GM12864 (cell line): ENCODE measurements at places on chromosomes 1 and 21.
A peak's percentile ranks its signal among the peaks of the same experiment; 100 is the strongest.

DNA sequence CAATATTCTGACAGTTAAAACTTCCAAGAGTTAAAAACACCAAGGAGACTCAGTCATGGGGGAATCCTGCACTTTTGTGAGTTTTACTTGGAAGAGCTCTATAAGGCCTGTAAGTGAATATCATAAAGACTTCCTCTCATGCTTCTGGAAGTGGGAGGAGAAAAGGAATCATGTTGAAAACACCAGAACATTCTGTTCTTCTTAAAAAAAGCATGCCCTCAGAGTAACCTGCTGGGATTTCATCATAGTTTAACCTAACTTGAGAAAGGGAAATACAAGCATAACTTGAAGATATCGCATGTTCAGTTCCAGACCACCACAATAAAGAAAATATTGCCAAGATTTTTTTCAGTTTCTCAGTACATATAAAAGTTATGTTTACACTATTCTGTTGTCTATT lies 51.9 kb downstream of the COL11A1 start:
- no peak for DNase-seq

DNA sequence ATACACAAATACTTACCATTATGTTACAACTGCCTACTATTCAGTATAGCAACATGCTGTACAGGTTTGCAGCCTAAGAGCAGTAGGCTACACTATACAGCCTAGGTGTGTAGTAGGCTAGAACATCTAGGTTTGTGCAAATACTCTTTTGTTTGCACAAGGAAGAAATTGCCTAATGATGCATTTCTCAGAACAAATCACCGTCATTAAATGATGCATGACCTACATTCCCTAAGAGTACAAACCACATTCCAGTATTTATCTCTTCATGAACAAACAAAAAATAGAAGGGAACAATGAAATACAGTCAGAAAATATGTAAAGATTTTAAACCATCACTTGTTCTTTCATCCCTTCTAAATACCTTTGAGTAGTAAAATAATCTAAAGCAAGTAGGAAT lies 109.7 kb upstream of the HP1BP3 start:
- no peak for DNase-seq

DNA sequence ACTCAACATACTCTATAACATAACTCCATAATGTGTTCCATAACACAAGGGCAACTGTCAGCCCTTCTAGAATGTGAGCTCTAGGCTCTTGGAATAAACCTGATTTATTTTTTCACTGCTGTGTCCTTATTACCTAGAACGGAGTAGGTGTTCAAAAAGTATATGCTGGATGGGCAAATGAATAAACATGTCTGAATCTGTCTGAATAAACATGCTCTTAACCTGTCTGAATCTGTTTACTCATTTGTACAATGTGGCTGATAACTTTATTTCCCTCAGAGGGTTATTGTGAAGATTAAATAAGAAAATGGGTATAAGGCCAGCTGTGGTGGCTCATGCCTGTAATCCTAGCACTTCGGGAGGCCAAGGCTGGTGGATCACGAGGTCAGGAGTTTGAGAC lies 42.3 kb downstream of the AZIN2 start:
- DNase-seq, result no peak

DNA sequence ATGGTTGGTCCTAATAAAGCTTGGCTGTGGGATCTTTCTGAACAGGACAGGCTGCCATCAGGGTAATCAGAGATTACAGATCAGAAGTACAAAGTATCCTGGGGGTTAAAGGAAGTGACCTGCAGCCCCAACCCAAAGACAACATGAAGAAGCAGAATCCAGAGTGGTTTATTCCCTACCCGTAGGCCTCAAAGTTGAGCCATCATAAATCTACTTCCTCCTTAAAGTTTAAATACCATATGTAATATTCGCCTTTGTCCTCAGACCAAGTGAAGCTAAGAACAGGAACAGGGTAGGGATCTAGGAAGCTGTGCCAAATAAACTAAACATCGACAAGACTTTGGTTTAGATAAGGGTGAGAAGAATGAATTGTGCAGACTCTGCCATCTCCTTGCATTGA lies 15.9 kb upstream of the DHX9 start:
- DNase-seq, result no peak

DNA sequence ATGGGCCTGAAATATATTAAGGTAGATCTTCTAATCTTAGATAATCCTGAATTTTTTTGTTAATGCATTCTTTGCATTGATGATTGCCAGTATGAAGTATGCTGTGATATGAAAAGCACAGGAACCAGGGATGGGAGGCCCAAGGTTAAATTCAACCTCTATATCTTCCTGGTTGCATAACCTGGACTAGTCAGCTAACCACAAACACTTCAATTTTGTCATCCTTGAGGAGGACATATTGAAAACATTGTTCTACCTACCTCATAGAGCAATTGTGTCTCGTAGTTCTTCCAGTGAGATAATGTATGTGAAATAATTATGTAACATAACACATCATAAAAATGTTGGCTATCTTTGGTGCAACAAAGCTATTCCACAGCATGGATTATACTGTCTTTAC lies 25.6 kb downstream of the PDC start:
- no peak for DNase-seq

GRCh38 chr1:179781962-179782361 lies 38.9 kb downstream of the FAM163A start:
- DNase-seq, result no peak

DNA sequence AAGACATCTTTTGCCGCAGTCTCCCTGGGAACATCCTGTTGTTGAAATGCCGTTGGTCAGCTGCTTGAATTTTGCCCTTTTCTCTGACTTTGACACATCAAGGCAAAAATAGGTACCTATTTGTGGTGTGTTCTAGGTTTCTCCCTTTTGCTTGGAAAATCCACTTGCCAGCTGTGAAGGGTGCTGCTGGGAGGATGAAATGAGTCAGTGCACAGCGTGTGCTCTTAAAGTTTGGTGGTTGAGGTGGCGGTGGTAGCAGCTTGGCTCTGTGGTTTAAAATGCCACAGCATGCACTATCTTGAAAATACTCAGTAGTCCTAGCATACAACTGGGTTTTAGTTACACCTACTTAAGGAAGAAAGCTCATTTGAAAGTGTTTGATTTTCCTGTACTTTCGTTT lies 183.8 kb downstream of the DHRS3 start:
- peak; percentile 51 for DNase-seq

- DNase-seq, result peak; percentile 67
These were observed 767 bp upstream of the IRF2BP2 start for GRCh38 chr1:234610666-234611224.
